ENCODE measurements at places on chromosomes 16 and 17.

DNA sequence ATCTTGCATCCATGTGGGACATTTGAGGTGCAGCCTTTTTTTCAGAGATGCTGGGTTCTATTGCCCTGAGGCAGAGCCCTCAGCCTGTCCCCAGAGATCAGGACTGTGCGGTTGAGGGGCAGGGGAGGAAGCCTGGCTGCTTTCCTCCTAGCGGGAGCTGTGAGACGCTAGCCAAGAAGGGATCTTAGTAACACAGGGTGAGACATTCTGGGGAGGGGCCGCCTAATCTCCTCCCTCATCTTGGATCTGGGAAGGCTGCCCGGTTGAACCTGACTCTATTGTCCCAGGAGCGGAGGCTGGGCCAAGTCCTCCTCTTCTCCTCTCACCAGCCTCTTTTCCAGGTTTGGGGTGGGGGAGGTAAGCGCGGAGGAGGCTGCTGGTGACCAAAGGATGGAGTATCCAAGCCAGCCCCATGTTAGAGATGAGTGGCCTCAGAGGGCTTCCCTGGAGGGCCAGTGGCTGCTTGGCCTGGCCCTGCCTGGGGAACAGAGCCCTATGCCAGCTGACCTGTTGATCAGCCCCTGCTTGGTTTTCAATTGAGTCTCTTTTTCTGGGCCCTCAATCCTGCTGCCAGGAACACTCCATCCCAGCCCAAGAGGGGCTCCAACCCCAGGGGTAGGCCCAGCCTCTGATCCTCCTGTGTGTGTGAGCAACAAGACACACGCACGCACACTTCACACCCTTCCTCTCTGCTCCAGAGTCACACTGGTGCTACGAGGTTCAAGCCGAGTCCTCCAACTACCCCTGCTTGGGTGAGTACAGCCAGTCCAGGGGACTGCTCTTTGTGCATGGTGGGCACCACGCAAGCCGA lies 5.0 kb downstream of the CA4 start:
- no peak for DNase-seq

- DNase-seq: no peak
Measured at GRCh38 chr17:75570772-75571171, 16.8 kb upstream of the MYO15B start.

- no peak for DNase-seq
Measured at GRCh38 chr17:71071041-71071440, 901.7 kb downstream of the KCNJ2 start.

GRCh38 chr17:45940293-45940692 lies 45.9 kb downstream of the MAPT start:
- DNase-seq: no peak
